ENCODE measurements at places on chromosomes 3 and 15. TPM values are rescaled to one million over a fixed set of nuclear protein-coding genes. Genes with fewer than 3 reads are reported as not detected.

Gene FEZF2
- not detected for total RNA-seq

Gene PPM1L
- 0.50 TPM for total RNA-seq

Gene CHRNA5
- 34.6 TPM for total RNA-seq

Gene C3orf85
- not detected for total RNA-seq

Gene NR1I2
- total RNA-seq: not detected

Gene SHQ1
- 17.5 TPM for total RNA-seq

Gene CTXN2
- total RNA-seq: 0.05 TPM

Gene HRG
- not detected for total RNA-seq

Gene FBXO40
- total RNA-seq: not detected

Gene PLA2G4E
- total RNA-seq: not detected

Gene TM4SF18
- 40.4 TPM for total RNA-seq

Gene GP5
- not detected for total RNA-seq

Gene DPPA4
- total RNA-seq: not detected

Gene DAPK2
- total RNA-seq: 4.2 TPM

Gene IQCF5
- total RNA-seq: not detected

Gene CPN2
- total RNA-seq: not detected

Gene SRGAP3
- 0.61 TPM for total RNA-seq

Gene ZNF860
- 1.7 TPM for total RNA-seq

Measured in A549 treated with CORT108297 at 1 μM for 4 hours (cell line).